ENCODE measurements at places on chromosomes 13 and 19.
A peak's percentile ranks its signal among the peaks of the same experiment; 100 is the strongest.

DNA sequence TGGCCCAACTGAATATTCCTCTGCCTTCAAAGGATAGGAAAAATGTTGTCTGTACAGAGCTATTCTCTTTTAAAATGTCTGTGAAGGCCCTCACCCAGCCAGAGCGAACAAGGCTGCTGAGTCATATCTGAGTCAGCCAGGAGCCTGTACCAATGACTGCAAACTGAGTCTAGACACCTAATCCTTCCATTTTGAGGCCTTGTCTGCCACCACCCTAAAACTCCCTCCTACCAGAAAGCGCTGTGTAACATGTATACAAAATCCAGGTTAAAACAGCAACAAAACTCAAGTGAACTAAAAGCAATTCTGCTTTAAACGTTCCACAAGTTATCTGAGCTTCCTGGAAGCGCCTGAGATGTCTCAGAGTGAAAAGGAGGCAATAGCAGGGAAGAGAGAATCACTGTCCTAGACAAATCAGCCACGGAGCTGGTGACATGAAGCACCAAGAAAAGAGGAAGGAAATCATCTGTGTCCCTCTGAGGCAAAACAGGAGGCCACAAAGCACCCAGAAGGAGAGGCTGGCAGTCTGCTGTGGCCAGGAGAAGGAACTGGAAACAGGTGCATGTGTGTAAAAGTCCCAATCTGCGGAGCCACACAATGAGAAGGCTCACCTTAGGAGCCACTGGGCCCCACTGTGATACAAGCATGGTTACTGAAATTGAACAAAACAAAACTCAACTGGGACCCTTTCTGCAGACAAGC, 10.2 kb downstream of the DHRS12 start:
- no peak for DNase-seq

- peak; percentile 9 for DNase-seq
Observed at GRCh38 chr13:22594041-22594440, 586.7 kb upstream of the SGCG start.

DNA sequence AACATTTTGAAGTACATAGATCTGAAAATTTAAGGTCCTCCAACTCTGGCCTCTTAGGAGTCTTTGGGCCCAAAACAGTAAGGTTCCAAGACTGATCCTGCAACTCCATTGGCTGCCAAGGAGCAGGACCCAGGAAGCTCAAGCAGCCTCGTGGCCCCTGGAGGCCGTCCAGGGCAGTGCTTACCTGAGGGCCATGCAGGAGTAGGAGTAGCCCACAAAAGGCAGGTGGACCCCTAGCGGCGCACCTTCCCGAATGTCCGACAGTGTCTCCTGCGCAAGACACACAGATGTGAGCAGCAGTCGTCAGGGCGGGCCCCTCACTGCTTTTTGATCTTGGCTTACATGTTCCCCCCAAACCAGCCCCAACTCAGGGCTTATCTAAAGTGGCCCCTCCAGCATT, 5.7 kb upstream of the SIX5 start:
- no peak for DNase-seq

- no peak for DNase-seq
Observed at GRCh38 chr13:48426052-48426451, 13.1 kb upstream of the LPAR6 start.

- DNase-seq: no peak
Observed at GRCh38 chr13:22357132-22357531, 686.3 kb downstream of the FGF9 start.

GRCh38 chr19:31261603-31262212, 87.5 kb downstream of the TSHZ3 start:
- peak; percentile 95 for DNase-seq

DNA sequence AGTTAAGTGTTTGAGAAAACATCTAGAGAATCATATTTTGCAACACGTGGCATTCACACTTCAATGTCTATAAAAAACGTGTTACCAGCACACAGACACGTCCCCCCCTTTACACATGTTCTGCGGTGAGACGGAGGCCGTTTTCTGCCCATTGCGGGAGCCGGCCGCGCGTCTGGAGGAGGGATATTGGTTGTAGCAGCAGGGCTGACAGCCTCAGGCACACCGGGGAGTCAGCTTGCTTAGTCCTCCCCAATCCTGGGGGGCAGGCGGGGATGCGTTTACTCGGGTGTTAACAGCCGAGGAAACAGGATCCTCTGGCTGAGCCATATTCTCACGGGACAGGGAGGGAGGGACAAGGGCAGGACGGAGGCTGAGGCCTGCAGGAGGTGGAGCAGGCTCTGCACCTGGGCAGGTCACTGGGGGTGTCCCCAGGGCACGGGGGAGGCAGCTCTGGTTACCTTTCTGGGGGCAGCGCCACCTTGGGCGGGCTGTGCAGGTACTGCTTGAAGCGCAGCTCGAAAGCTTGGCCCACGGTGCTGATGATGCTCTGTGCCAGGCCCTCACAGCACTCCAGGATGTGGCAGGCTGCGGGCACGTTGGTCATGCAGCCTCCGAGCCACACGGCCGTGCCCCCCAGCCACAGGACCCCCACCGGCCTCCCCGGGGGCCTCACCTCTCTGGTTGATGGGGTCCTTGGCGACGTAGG, 25.0 kb downstream of the SHC2 start:
- DNase-seq: no peak

GRCh38 chr13:21465710-21466160, 6.6 kb upstream of the ZDHHC20 start:
- no peak for DNase-seq

DNA sequence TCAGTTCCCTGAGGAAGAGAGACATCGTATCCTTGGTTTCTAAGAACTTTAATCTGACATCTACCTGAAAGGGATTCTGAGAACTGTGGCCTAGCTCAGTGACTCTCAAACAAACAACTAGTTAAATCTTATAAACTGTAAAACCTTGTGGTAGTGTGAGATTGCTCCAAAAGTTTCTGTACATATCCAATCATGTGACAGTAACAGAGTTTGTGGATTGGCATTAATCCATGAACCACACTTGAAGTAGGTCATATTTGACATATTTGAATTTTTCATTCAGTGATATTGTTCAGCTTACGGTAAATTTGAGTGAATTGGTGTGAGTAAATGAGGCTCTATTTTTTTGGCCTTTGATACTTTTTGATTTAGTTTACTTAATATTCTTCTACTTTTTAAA, 15.0 kb downstream of the TDRD3 start:
- DNase-seq: no peak

GRCh38 chr13:110624766-110625756, 9.7 kb downstream of the NAXD start:
- DNase-seq: no peak

GRCh38 chr13:83878691-83879430, 3.4 kb downstream of the SLITRK1 start:
- DNase-seq: peak; percentile 29

Measured in brain (organoid and tissue), 16 donors.